NT2/D1 (cell line): ENCODE measurements at places on chromosomes 7 and 10.

- no peak for DNase-seq
Observed at GRCh38 chr10:128084364-128084763, 41.9 kb downstream of the MKI67 start.

- no peak for DNase-seq
Observed at GRCh38 chr10:45625879-45626278, 46.7 kb downstream of the ZFAND4 start.

GRCh38 chr10:91556691-91557566, 75.9 kb downstream of the PPP1R3C start:
- no peak for DNase-seq

DNA sequence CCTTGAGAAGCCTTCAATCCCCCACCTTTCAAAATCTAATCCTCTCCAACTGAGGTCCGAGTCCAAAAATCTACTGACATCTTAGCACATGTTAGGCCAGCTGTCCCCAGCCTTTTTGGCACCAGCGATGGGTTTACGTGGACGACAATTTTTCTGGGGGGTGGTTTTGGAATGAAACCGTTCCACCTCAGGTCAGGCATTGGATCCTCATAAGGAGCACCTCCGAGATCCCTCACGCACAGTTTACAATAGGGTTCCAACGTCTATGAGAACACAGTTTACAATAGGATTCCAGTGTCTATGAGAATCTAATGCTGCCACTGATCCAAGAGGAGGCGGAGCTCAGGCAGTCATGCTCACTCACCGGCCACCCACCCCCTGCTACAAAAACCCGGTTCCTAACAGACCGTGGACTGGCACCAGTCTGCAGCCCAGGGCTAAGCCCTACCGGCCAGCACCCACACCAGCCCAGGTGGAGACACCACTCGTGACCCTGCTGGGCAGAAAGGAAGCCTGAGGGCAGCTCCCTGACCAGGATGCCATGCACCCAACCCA, 107.6 kb downstream of the DIP2C start:
- no peak for DNase-seq

GRCh38 chr10:62851442-62851841, 35.3 kb upstream of the EGR2 start:
- DNase-seq: peak; percentile 8

DNA sequence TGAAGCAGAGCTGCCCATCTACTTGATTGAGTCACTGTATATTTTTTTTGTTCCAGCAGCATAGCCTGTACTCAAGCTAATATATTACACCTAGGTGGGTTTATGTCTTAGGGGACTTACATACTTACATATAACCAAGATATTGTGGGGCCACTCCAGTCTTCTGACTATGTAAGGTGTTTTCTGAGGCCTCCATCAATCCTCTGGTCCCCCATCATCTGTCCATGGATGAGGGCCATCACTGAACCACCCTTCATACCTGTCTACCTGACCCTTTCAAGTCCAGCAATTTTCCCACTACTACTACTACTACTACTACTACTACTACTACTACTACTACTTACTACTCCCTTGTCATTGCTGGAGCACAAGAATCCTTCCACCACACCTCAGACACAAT, 3.2 kb upstream of the FAM241B start:
- no peak for DNase-seq

DNA sequence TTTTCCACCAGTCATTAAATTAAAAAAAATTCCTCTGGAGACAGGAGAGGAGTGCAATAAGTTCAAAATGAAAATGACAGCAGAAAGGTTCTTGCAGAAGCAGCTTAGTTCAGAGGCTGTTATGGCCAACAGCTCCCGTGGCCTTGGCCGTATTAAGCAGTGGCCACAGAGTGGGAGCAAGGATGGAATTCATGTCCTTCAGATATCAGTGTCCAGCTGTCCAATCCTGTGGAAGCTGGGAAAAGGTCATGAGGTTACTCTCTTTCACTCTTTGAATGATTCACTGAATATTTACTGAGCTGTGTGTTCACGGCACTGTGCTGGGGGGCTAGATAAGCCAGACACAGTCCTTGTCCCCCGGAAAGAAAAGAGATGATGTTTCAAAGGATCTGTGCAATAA, 231.8 kb downstream of the BMPER start:
- DNase-seq: no peak

GRCh38 chr10:89153971-89154370, 53.1 kb downstream of the CH25H start:
- DNase-seq: no peak

DNA sequence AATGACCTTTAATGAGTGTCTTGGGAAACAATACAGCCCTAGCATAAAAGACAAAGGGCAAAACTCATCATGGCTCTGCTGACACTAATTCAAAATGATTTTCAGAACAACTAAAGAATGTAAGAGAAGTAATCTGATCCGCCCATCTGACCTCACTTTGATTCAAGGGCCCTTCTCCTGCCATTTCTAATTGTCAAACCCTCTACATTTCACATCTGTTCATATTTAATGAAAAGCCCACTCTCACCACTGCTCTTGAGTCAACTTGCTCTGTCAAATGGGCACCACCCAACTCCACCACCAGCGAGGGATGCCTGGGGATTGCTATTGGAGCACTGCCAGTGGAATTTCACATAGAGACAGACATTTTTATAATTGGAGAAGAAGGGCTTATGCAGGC, 639.2 kb downstream of the KCNMA1 start:
- no peak for DNase-seq

GRCh38 chr10:131435232-131435631, 123.7 kb upstream of the TCERG1L start:
- DNase-seq: no peak

DNA sequence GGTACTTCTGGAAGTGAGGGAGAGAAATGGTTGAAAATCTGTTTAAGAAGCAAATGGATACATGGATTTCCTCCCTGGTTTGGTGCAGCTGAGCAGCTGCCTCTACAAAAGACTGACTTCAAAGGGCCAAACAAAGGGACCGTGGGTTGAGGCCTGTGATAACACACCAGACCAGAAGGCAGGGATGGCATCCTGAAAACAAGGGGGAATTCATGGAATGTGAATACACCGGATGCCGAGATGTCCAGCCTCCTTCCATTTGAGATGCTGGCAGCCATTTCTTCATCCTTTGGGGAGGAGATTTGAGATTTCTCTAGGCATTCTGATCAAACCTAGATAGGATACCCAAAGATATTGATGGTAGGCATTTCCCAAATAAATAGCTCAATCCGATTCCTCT, 36.9 kb downstream of the TAF3 start:
- DNase-seq: peak; percentile 38

GRCh38 chr10:128739930-128740329, 613.7 kb upstream of the MKI67 start:
- no peak for DNase-seq

DNA sequence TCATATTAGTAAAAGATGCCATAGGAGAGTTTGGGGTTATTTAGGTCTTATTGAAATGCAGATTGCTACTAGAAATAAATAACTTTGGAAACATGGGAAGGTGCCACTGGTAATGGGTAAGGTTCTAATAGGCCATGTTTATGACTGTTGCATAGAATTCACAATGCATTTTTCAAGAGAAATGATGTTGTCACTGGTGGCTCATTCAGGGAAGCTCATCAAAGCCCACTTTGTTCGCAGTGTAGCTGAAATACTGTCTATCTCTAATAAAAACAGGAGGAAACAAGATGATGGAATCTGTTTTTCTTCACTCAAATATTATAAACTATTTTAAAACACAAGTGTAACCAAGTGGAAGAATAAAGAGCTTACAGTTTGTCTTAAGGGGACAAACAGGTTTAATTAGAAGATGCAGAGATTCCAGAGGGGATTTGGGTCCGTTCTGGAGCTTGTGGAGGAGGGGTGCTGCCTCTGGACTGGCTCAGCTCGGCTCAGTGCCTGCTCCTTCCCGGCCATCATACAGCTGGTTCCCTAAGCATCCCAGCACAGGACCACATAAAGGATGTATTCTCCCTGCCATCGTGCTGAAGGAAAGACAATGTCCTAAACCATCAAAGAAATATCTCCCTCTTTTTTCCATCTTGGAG, 20.4 kb downstream of the OPALIN start:
- no peak for DNase-seq

DNA sequence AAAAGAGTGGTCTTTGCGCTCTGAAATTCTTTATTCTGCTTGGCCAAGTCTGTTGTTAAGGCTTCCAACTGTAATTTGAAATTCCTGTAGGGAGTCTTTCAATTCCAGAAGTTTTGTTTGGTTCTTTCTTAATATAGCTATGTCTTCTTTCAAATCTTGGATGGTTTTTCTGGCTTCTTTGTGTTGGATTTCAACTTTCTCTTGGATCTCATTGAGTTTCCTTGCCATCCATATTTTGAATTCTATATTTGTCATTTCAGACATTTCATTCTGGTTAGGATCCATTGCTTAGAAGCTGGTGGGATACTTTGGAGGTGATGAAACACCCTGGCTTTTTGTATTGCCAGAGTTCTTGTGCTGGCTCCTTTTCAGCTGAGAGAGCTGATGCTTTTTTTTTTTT, 55.5 kb downstream of the ZNF783 start:
- no peak for DNase-seq

GRCh38 chr10:118569882-118570252, 25.6 kb downstream of the PRLHR start:
- no peak for DNase-seq

DNA sequence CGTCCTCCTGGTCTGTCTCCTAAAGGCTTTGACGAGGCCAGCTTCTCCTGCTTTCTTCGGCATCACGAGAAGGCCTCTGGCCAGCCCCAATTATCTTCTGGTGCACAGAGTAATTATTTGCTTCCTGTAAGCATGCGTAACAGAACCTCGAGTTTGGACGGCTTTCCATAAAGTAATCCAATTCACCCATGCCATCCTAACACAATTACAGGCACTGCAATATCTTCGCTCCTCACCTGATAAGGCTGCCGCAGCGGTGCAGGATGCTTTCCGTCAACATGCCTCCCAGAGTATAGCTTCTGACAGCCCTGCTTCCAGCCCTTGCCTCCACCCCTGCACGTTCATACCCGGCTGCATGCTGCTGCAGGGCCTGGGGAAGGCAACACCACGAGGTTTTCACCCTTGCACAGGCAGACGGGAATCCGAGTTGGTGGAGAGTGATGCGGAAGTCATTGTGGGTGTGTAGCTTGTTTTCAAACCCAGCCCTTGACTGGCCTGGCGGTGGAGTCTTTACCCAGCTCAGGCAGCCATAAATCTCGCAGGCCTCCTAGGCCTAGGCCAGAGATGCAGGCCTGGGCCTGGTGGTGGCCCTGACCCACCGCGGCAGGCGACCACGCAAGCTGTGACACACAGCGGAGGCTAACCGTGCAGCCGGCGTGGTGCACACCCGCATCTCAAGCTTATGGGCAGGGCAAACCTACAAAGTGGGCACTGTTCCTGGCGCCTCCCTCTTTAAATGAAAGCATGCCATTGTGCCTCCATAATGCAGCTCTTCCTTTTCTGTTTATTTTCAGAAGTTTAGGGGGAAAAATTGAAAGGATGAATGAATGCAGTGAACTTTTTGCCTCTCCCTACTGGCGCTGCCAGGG, 12.7 kb downstream of the EBF3 start:
- DNase-seq: no peak

GRCh38 chr10:30056281-30056680, 3.1 kb downstream of the JCAD start:
- DNase-seq: no peak

DNA sequence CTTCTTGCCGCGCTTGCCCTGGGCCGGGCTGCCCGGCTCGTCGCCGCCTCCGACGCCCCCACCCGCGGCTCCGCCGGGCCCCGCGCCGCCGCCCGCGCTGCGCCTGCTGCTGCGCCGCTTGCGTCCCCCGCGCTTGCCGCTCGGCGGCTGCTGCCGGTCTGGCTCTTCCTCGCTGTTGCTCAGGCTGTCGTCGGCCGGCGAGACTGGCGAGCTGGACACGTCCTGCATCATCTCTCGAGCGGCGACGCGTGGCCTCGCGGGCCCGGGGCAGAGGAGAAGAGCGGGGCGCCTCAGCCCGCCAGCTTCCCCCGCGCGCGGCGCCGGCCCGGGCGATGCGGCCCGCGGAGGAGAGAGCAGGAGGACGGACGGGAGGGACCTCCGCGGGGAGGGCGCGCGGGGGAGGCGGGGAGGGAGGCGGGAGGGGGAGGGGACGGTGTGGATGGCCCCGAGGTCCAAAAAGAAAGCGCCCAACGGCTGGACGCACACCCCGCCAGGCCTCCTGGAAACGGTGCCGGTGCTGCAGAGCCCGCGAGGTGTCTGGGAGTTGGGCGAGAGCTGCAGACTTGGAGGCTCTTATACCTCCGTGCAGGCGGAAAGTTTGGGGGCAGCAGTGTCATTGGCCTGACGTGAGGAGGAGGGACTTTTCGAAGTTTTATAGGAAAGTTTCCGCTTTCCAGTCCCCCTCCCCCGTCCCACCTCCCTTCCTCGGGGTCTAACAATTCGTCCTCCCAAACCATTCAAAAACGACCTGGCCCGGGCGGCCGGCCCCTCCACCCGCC, at the start of gene TWIST1:
TWIST1 (minus strand) TSS at position 546 of the 779 bp plus-strand sequence; CDS start at position 231, 315 bp downstream.
- peak; percentile 73 for DNase-seq

DNA sequence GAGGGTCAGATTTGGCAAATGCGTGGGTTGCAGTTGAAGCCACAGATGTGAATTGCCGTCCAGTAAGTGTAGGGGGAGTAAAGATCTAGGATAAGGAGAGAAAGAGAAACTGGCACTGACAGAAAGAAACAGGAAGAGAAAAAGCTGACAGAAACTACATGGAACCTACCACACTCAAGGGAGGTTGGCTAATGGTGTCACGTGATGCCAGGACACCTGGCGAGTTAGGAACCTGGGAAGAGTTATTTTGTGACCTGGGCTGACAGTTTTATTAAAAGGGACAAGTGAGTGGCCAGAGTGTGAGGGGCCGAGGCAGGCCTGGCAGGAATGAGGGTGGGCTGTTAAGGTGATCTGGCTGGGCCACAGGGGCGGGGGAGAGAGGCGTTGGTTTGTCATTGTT, 188.7 kb downstream of the ADARB2 start:
- DNase-seq: no peak

- DNase-seq: no peak
Observed at GRCh38 chr10:102451105-102451969, at the start of gene C10orf95. C10orf95 (minus strand) TSS chr10:102451543; CDS start chr10:102451093, 450 bp downstream.

- no peak for DNase-seq
Observed at GRCh38 chr10:116831790-116832189, 17.5 kb upstream of the ENO4 start.

- DNase-seq: no peak
Observed at GRCh38 chr7:5237286-5237685, 45.5 kb upstream of the SLC29A4 start.
